Activated CD4-positive, alpha-beta T cell treated with anti-CD3 and anti-CD28 coated beads, Interleukin-2, amount 10 ng/mL, durations not matched to agents 7 days and 5 days (primary cell): ENCODE measurements at places on chromosomes 12 and 14.
A peak's percentile ranks its signal among the peaks of the same experiment; 100 is the strongest.

GRCh38 chr12:6122201-6122600, 2.3 kb downstream of the VWF start:
- DNase-seq, result no peak
- H3K27ac ChIP-seq, result no peak overlapping the region
- H3K4me1 ChIP-seq, result no peaks in the 10 kb centered on the region
- no peak overlapping the region for H3K4me3 ChIP-seq
- no peaks in the 10 kb centered on the region for H3K27me3 ChIP-seq

DNA sequence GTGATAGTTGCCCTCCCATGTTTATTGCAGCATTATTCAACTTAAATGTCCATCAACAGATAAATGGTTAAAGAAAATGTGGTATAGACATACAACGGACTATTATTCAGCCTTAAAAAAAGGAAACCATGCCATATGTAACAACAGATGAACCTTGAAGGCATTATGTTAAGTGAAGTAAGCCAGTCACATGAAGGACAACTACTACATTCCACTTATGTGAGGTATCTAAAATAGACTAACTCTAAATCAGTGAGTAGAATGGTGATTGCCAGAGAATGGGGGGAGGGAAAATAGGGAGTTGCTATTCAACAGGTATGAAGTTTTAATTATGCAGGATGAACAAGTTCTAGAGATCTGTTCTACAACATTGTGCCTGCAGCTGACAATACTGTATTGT, 10.1 kb downstream of the PCNX4 start:
- H3K4me3 ChIP-seq, result no peak overlapping the region
- H3K4me1 ChIP-seq, result peaks cover 15% of the 10 kb centered on the region
- DNase-seq, result no peak
- no peak overlapping the region for H3K27ac ChIP-seq
- no peaks in the 10 kb centered on the region for H3K27me3 ChIP-seq

- peaks cover 19% of the 10 kb centered on the region for H3K4me1 ChIP-seq
- H3K27me3 ChIP-seq, result peaks cover 82% of the 10 kb centered on the region
- H3K4me3 ChIP-seq, result peak overlapping the region; percentile 2
Measured at GRCh38 chr14:101442451-101442850, 118.8 kb upstream of the DIO3 start.

DNA sequence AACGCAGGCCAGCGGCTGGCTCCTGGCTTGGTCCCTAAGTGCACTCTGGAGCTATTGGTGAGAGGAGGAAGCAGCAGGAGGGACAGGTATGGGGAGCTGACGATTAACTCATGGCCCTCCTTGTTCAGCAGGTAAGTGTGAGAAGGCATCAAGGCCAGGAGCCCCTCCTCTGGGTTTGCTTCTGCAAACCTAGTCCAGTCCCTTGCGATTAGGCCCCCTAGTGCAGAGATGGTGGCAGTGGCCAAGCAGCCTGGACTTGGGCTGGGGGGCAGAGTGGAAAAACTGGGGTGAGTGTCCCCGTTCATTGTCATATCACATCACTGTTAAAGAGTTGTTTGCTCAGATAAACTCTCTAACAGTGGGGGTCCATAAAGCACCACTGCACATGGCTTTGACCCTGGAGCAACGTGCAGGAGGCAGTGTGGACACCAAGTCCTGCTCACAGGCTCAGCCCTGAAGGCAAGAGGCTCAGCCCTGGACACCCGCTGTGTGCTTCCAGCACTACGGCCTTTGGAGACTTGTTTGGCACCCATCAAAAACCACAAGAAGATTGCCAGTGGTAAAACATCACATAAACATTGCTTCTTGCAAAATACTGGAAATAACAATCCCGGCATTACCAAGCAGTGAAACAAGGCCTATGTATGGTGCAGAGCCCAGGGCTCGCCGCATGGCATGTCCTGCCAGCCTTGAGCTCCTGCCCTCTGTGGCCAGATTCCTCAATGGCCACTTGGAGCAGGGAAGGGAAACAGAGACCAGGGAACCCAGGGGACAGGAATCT, 184.3 kb upstream of the RTL1 start:
- no peaks in the 10 kb centered on the region for H3K36me3 ChIP-seq
- no peak overlapping the region for H3K27ac ChIP-seq
- no peak overlapping the region for H3K4me3 ChIP-seq
- H3K4me1 ChIP-seq, result no peaks in the 10 kb centered on the region

- no peak for DNase-seq
- peaks cover 6% of the 10 kb centered on the region for H3K36me3 ChIP-seq
- no peaks in the 10 kb centered on the region for H3K27me3 ChIP-seq
- peaks cover 4% of the 10 kb centered on the region for H3K4me1 ChIP-seq
- no peak overlapping the region for H3K4me3 ChIP-seq
- H3K27ac ChIP-seq, result no peak overlapping the region
Measured at GRCh38 chr14:92952481-92953298, 29.7 kb downstream of the CHGA start.
